Fibroblast of skin of right quadriceps (primary cell): ENCODE measurements at places on chromosomes 4 and X.

GRCh38 chr4:183909801-183910200 lies 4.7 kb downstream of the STOX2 start:
- no peak for DNase-seq

- DNase-seq, result no peak
Observed at GRCh38 chr4:41652971-41653370, 95.6 kb downstream of the PHOX2B start.

DNA sequence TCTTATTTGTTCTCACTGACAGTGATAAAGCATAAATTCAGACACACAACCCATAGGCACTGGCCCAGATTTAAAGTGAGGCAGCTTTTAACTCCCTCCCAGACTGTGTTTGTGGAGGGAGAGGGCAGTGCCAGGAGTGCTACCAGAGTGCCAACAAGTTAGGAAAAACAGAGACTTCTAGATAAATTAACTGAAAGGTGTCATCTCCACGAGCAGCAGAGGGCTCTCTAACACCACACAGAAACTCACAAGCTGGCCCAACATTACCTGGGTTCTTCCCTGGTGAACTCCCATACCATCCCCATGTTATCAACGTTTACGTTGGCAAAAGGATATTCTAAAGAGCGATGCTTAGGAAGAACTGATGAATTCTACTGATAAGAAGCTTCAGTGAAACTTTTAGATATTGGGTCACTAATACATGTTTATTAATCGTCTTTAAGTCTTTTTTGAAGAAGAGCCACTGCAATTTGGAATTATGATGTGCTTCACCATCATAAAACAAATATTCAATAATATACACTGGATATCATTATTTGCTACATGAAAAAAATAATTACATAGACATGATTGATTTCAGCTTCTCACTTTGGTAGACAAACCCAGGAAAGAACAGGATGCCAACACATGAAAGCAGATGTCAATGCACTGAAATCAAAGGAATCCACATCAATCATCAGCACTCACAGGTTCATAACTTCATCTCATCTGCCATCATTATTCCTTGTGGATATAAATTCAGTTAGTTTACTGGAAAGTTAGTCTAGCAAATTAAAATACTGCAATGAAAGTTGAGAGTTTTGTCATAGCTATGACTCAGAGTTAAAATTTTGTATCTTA lies 121.2 kb upstream of the NAP1L5 start:
- peak; percentile 36 for DNase-seq

GRCh38 chrX:8413279-8413678 lies 51.4 kb upstream of the VCX3B start:
- no peak for DNase-seq

DNA sequence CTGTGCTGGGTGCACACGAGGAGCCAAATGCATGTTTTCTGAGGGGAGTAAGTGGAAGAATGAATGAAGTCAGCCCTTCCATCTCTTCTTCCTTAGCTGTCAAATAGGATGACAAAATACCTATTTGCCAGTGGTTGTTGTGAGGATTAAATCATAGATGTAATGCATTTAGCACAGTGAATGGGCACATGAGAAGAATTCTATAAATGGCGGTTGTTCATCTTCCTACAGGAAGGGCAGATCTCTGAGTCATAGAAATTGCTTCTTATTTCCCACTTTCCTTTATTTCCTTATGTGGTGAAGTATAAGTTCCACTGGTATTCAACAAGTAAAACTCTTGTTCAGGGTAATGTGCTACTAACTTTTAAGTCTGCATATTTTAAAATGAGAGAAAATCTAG lies 83.1 kb downstream of the SORBS2 start:
- no peak for DNase-seq

GRCh38 chr4:52931243-52931642 lies 69.1 kb downstream of the RASL11B start:
- DNase-seq, result no peak

- no peak for DNase-seq
Observed at GRCh38 chr4:140003876-140004548, 150.0 kb downstream of the MAML3 start.

DNA sequence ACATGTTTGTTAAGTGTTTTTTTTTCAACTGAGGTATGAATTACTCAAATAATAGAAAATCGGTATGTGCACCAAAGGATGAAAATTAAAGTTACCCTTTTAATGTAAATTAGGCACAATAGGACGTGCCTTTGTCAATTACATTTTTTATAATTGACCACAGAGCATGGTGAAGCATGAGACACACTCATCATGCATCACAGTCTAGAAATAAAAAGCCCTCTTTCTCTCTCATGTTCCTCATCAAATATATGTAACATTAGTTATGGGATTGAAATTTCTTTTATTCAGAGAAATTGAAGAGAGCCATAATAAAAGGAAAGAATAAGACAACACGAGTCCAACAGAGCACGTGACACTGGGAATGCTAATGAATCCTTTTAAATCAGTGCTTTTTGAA lies 3.5 kb downstream of the GNRHR start:
- DNase-seq, result no peak

- DNase-seq, result peak; percentile 62
Observed at GRCh38 chrX:129626026-129626425, 28.7 kb downstream of the APLN start.

GRCh38 chr4:40055863-40056715 lies 561 bp upstream of the N4BP2 start:
- peak; percentile 84 for DNase-seq

GRCh38 chrX:49155243-49155899 lies 7.2 kb upstream of the MAGIX start:
- peak; percentile 75 for DNase-seq

DNA sequence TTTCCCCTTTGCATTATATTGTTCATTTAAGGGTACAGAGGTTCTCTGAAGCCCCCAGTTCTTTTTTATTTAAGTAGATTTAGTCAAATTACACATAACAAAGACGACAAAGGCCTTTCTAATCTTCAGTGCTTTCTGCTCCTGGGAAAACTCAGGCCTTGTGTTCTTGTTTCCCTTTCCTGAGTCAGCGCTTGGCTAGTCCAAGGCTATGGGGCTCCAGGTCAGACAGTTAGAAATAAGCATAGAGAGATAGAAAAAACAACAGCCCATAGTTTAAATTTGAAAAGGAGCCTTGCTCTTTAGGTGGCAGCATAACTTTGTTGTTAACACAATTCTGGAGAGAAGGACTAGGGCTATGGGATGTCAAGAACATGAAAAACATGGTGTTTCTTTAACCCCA lies 97.3 kb downstream of the PPP1R2C start:
- DNase-seq, result peak; percentile 1

- DNase-seq, result no peak
Observed at GRCh38 chrX:42839632-42840031, 61.7 kb upstream of the PPP1R2C start.

DNA sequence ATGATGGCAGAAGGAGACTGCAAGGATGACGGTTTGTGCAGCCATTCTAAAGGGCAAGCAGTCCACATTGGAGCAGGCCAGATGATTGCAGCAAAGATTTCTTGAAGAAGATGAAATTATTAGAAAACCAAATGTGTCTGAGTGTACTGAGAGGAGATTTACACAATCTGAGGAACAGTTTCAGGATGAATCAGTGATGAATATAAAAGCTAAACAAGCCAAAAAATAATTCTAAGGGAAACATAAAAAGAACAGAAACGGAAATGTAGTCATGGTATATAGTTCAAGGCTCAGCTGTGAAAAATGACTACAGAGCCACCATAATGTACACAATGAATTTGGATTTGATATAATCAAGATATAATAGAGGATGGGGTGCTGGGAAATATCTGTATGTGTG lies 168.5 kb downstream of the PDGFC start:
- peak; percentile 36 for DNase-seq

- no peak for DNase-seq
Observed at GRCh38 chr4:39365360-39365759, 802 bp downstream of the RFC1 start.

GRCh38 chrX:68998716-68999115 lies 166.5 kb downstream of the PJA1 start:
- DNase-seq, result no peak

DNA sequence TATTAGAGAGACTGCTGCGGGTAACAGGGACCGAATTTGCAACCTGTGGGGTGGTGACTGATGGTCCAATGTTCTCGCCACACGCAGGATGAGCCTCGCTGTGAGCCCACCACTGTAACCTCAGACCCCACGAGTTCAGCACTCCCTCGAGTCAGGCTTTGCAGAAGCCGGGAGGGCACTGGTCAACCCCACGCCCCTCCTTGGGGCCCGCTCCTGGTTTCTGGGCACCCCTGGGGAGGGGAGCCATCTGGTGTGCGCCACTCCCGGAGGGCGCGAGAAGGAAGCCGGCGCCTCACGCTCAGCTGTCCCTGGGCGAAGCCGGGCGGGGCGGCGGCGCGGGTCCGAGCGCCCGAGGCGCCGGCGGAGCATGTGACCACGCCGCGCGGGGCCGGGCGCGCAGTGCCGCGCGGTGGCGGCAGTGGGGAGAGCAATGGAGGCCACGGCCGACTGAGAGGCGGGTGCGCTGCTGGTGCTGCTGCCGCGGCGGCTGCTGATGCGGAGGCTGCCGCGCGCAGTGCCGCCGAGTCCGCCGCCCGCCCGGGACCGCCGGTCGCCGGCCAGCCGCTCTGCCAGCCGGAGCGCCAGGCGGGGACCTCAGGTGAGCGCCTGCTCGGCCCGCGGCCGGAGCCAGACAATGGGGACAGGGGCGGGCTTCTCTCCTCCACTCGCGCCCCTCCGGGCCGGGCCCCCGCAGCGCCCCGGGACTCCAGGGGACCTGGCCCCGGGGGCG lies 100.1 kb downstream of the CEP135 start:
- DNase-seq, result peak; percentile 64

DNA sequence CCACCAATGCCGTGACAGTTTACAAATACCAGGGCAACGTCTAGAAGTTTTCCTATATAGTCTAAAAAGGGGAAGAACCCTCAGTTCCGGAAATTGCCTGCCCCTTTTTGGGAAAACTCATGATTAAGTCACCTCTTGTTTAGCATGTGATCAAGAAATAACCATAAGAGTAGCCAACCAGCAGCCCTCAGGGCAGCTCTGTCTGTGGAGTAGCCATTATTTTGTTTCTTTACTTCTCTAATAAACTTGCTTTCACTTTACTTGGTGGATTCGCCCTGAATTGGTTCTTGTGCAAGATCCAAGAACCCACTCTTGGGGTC lies 20.0 kb upstream of the HOPX start:
- DNase-seq, result no peak

- DNase-seq, result peak; percentile 10
Observed at GRCh38 chr4:120218981-120219380, 152.3 kb upstream of the MAD2L1 start.

DNA sequence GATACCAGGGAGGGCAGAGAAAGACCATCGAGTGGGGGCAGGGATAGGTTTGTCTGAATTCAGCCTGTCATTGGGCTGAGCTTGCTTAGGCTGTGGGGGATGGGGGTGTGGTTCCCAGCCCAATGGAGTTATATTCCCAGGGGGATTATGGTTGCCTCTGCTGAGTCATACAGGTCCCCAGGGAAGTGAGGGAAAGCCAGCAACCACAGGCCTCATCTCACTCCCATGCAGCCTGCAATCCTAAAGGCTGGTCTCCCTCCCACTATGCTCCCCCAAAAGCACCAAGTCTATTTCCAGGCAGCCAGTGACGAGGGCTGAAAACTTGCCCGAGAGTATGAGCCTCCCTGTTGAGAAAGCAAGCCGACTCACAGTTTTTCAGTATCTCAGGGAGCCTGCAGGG lies 39.3 kb downstream of the AFM start:
- peak; percentile 83 for DNase-seq

- no peak for DNase-seq
Observed at GRCh38 chrX:31449081-31449480, 377.2 kb upstream of the FTHL17 start.

DNA sequence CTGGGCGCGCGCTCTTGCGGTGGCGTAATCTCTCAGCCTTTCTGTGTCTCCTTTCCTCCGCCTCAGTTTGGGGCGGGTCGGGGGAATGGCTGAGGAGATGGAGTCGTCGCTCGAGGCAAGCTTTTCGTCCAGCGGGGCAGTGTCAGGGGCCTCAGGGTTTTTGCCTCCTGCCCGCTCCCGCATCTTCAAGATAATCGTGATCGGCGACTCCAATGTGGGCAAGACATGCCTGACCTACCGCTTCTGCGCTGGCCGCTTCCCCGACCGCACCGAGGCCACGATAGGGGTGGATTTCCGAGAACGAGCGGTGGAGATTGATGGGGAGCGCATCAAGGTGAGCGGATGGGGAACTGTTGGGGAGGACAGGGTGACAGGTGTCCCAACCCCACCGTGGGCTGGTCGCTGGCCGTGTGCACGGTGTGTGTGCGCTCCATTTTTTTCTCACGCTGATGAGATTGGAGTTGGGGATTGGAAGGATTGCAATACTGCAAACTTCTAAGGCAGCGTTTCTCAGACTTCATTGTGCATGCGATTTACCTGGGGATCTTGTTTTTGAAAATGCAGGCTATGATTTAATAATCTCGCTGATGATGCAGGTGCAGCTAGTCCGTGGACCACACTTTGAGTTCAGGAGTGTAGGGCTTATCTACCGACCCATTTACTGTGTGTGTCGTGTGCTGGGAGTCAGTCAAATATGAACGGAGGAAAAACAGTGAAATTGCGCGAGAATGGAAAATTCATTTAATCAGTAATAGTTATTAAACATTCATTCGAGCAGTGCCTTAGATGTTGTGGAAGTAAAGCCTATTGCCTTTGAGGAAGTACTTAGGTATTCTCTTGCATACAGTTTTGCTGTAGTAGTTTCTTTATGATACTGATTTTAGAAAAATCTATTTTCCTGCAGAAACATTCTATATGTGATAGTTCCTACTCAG lies at the start of gene RAB33B:
RAB33B (plus strand) TSS at position 11 of the 935 bp plus-strand sequence; CDS start at position 86, 75 bp downstream.
- no peak for DNase-seq

DNA sequence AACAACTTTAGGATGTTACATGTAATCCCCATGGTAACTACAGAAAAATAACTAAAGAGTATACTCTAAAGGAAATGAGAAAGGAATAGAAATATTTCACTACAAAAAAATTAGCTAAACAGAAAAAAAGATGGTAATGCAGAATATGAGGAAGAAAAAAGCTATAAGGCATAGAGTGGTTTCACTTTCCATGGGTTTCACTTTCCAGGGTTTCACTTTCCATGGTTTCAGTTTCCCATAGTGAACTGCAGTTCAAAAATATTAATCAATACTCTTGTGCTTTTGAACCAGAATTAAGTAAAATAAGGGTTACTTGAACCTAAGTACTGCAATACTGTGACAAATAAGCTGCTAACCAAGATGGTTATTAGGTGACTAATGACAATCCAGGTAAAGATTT lies 42.0 kb downstream of the NPFFR2 start:
- no peak for DNase-seq

DNA sequence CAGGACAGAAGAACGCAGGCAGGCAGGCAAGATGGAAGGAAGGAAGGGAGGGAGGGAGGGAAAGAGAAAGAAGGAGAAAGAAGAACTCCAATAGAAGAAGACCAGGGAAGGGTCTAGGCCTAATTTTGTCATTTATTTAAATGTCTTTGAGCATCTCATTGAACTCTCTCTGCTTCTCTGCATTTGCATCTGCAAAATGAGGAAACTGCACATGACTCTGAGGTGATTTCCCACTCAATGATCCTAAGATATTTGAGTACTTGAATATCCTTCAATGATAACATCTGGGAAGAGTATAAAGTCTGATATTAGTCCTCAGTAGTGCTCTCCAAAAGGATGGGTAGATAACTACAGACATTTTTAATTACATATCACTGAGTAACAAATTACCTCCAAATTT lies 33.1 kb upstream of the RBPJ start:
- no peak for DNase-seq
